ENCODE measurements at places on chromosomes 11 and 22. TPM values are rescaled to one million over a fixed set of nuclear protein-coding genes. Genes with fewer than 3 reads are reported as not detected.

DNA sequence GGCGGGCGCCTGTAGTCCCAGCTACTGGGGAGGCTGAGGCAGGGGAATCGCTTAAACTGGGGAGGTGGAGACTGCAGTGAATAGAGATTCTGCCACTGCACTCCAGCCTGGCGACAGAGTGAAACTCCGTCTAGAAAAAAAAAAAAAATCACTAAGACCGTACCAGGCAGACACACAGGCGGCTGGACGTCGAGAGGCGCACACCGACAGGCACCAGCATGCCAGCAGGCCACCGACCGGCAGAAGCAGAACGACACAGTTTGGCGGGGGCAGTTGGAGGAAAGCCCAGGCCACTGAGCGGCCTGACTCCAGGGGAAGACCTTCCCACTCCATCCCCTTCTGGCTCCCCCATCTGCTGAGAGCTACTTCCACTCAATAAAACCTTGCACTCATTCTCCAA lies 17.5 kb downstream of the OR10D3 start:
- no peak for DNase-seq

DNA sequence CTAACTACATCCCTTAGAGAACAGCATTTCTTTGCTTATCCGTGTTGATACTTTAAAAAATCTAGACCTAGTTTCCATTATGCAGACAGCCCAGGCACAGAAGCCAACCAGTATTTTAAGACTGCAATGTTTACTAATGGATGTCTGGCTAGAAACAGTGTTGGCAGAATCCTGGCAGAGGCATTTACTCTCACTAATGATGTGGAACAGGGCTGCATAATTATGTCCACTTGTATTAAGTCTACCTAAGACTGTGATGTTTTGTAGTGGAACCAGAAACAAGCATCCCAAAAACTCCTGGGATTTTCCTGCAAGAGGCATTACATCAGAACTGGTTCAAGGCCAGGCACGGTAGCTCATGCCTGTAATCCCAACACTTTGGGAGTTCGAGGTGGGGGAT lies 50.2 kb upstream of the PICALM start:
- no peak for DNase-seq

- no peak for DNase-seq
These were observed 333.0 kb upstream of the NARS2 start for GRCh38 chr11:78907636-78908035.

- no peak for DNase-seq
These were observed 12.6 kb downstream of the MPST start for GRCh38 chr22:37032134-37032534.

GRCh38 chr11:118258410-118258809 lies 5.7 kb downstream of the MPZL2 start:
- no peak for DNase-seq

- DNase-seq: no peak
These were observed 8.8 kb upstream of the IZUMO1R start for GRCh38 chr11:94295534-94295933.

GRCh38 chr11:27722117-27722952 lies 22.1 kb upstream of the BDNF start:
- DNase-seq: no peak

DNA sequence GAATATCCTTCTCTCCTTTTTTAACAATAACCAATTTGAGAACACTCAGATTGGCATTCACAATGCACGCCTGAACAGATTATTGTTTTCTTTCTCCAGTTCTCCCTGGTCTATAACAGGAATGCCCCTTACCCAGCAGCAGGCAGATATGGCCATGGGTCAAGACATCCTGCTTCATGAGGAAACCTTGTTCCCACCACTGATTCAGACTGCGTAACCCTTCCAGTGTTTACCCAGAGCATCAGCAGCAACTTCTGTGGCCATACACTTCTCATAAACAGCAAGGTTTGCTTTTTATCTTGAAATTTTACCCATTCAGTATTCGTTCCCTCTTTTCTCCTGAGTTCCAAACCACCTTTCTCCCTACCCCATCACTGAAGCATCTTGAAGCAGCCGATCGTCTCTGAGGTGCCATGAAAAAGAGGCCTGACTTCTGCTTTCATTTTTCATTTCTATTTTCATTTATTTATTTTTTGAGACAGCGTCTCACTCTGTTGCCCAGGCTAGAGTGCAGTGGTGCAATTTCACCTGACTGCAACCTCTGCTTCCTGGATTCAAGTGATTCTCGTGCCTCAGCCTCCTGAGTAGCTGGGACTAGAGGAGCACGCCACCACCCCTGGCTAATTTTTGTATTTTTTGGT lies 9.6 kb downstream of the PTS start:
- DNase-seq: no peak

- DNase-seq: no peak
These were observed 40.3 kb upstream of the TTLL12 start for GRCh38 chr22:43227239-43227630.

DNA sequence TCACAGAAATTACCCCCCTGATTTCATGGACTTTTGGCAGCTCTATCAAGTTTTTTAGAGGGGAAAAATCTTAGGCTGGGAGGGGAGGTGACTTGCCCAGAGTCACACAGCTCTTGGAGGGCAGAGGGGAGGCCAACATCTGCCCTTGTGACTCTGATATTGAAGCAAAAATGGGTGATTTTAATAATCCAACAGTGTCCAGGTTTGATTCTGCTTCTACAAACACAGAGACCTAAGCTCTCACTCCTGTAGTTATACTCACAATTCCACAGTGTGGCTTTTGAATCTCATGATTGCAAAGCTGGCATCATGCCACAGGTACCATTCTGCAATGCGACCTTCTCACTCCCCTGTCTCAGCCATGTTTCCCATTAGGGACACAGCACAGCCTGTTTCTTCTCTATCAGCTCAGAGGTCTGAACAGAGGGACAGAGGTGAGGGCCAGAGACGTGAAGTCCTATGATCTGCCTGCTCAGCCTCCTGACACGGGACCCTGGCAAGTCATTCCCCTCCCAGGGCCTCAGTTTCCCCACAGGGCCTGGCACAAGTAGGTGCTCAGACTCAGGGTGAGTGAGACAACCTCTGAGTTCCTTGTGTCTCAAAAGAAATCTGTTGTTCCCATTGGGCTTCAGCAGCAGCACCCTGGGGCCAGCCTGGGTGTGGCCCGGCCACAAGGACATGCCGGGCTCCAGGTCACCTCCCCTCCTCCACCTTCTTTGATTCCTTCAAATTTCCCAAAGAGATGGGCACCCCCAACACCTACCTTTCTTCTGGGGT lies 766 bp downstream of the APOL2 start:
- no peak for DNase-seq

DNA sequence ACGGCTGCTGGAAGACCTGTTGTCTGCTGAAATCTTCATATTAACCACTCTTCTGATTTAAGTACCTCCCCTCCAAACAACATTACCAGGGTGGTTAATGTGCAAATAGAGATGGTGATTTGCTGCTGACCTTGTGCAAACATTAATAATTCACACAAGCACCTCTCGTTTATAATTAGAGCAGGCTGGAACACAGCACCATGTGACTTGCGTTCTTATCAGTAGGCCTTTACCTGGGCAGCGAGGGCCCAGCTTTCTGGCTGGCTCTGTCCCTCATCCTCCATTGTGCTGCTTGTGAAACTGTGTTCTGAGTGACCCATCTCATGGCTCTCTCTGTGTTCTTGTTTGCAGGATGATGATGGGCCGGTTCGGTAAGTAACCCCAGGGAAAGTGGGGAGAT lies 41.0 kb upstream of the PARVG start:
- DNase-seq: no peak

DNA sequence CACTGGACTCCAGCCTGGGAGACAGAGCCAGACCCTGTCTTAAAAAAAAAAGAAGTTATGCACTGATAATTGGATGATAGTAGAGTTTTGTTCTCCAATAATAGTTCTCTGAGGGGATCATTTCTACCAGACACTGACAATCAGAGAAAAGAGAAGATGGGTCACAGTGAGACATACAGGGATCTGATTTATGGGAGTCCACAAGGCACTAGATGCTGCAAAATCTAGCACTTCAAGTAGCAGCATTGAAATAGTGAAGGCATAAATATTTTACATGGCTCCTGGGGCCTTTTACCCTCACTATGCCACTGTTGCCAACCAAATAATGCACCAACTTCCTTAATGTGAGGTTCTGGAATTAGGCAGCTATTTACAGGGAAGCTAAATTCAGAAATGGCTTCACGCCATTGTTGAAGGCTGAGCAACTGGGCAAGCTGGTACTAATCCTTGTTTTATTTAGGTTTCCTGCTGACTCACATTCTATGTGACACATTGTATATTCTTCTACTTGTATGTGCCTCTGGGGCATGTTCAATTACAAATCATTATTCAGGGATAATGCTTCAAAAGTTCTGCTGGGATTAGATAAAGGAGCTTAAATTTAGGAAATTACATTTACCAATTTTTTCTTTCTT lies 38.2 kb upstream of the ABTB2 start:
- DNase-seq: no peak

The SEC14L3 gene
- not detected for total RNA-seq

The C1QTNF5 gene
- total RNA-seq: not detected

The OR5A2 gene
- total RNA-seq: not detected

The HYLS1 gene
- 8.2 TPM for total RNA-seq

The MAPK8IP2 gene
- 0.49 TPM for total RNA-seq

Data from CD4-positive, alpha-beta memory T cell (primary cell).